ENCODE measurements at places on chromosomes 11 and 22.

GRCh38 chr11:103488031-103488461, 378.8 kb downstream of the DYNC2H1 start:
- no peak for DNase-seq

GRCh38 chr11:74449369-74449931, 17.9 kb downstream of the KCNE3 start:
- no peak for DNase-seq

GRCh38 chr22:50547263-50547985, 1.7 kb downstream of the KLHDC7B start:
- no peak for DNase-seq

- DNase-seq: no peak
Observed at GRCh38 chr11:104602643-104603042, 295.6 kb downstream of the CASP12 start.

- peak; percentile 16 for DNase-seq
Observed at GRCh38 chr11:38667359-38667758, 2069.3 kb upstream of the RAG2 start.

- no peak for DNase-seq
Observed at GRCh38 chr11:100581318-100581717, 105.8 kb upstream of the ARHGAP42 start.

DNA sequence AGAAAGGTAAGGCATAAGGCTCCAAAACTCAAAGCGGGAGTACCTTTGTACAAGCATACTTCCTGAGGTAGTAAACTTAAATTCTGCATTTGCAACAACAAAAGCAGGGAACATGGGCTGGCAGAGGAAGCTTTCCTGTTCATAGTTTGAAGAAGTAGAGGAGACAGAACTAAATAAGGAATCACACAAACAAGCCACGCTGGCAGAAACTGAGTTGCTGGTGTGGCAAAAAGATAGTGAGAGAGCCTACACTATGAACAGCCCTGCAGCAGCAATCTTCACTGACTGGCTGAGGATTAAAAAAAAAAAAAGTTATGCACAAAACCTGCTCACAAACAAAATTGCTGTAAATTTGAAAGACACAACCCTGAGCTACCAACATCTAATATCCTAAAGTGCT, 46.5 kb downstream of the FCHSD2 start:
- DNase-seq: no peak

DNA sequence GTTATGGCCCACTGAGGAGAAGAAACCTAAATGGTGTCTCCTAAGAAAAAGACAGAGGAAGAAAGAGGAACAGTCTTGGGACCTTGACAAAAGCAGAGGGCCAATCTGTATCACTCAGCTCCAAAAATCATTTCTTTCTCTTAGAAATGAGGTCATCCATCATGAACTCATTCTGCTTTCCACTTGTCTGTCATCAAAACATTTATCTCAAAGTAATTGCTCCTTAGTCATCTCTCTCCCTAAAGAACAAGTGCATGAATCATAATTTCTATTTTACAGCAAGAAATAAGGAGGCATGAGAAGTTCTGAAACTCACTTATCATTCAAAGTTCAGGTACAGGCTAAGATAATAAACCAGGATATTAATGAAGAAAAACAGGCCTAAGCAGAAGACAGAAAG, 375.6 kb downstream of the KCNA4 start:
- DNase-seq: no peak

GRCh38 chr22:19904935-19905334, 36.6 kb upstream of the COMT start:
- DNase-seq: no peak

DNA sequence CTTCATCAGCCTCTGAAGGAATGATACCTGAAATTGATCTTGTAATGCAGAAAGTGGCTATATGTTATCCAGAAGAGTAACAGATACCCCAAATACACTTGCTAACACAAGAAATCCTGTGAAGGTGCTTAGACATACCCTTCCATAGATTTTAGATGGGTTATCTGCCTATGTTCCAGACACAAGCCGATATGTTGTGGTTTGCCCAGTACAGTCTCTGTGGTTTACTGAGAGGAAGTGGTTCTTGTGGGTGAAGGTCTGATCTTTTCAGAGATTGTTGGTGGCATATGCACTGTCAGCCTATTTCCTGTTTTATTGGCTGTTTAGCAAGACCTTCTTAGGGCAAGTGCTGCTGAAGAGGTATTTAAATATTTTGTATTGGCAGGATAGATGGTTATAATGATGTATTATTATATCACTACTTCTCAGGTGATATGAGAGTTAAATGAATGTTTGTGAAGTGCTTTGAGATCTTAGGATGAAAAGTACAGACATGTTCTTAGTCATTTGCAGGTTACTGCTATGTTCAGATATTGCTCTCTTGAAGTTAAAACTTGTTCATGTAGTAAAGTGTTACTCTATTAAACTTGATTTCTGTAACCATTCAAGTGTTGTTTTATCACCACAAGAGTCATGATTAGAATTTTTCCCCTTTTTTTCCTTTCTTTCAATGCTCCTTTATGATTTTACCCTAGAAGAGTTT, 8.2 kb downstream of the ARHGEF12 start:
- DNase-seq: no peak

DNA sequence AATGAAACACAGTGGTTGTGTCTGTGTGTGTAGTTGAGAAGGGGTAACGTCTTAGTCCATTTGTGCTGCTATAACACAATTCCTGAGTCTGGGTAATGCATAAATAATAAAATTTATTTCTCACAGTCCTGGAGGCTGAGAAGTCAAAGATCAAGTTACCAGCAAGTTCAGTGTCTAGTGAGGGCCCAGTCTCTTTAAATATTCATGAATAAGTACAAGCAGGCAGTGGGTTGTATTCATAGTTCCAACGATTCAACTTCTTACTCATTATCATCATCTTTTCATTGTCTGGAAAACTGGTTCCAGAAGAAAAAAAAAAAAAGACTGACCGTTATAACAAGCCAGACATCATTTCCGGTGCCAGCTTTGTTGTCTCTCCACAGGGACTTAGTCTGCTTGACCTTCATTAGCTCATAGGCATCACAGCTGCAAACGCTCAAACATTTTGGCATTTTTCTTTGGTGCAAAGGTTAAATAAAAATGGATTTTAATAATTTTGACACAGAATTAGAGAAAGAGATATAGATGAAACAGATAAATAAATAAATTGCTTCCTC, 1297.5 kb downstream of the LRRC4C start:
- no peak for DNase-seq

GRCh38 chr11:69290806-69291205, 3.1 kb upstream of the MYEOV start:
- no peak for DNase-seq

- no peak for DNase-seq
Observed at GRCh38 chr11:81787584-81788049, 946.0 kb downstream of the FAM181B start.

DNA sequence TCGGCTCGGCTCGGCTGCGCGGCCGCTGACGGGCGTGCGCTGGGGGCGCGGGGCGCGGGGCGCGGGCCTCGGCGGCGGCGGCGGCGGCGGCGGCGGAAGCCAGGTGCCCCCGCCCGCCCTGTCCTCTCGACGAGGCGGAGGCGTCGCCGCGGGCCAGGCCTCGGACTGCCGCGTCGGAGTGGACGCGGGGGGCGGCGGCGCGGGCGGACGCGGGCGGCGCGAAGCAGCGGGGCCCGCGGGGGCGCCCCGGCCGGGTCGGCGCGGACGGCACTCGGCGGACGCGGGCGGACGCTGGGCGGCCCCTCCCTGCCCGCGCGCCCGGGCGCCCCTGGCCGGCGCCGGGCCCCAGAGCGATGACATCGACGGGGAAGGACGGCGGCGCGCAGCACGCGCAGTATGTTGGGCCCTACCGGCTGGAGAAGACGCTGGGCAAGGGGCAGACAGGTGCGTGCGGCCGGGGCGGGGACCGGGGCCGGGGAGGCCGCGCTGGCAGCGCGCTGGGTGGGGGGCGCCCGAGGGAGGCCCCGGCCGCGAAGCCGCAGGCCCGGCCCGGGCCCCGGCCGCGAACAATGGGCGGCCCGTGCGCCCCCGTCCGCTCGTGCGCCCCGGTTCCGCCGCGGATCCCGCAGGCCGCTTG, at the start of gene BRSK2:
TSS of gene BRSK2 (plus strand) at position 3 of the 637 bp plus-strand sequence. CDS start at position 354, 351 bp downstream.
- DNase-seq: no peak

DNA sequence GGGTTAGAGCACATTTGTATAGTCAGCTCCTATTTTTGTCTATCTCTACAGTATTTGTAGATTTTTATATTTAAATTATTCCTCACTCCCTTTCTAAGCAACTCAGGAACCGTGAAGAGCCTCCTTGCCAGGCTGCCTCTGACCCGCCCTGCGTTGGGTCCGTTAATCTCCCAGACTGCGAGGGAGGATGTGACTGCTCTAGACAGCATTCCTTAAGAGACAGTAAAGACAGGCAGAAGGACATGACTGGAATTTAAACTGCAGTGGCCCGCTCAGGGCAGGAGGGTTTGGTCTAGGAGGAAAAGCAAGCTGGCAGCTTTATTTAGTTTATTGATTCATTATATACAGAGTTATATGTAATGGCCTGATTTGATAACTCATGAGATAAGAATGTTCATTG, 413.7 kb downstream of the TMEM135 start:
- DNase-seq: no peak

DNA sequence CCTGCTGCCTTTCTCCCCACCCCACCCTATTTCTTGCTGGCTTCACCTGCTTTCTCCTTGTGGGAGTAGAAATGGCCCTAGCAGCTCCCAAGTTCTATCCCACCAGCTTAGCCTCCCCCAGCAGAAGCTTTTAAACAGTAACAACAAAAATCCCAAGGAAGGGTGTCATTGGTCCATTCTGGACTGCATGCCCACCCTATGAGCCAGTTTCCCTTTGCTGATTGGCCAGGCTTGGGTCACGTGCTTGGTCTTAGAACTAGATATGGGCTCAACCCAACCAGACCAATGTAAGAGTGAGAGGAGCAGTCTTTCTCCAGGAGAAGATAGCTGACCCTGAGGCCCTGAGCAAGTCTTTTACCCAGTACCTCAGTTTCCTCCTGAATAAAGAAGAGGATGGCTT, 2.3 kb downstream of the MTFP1 start:
- DNase-seq: no peak

DNA sequence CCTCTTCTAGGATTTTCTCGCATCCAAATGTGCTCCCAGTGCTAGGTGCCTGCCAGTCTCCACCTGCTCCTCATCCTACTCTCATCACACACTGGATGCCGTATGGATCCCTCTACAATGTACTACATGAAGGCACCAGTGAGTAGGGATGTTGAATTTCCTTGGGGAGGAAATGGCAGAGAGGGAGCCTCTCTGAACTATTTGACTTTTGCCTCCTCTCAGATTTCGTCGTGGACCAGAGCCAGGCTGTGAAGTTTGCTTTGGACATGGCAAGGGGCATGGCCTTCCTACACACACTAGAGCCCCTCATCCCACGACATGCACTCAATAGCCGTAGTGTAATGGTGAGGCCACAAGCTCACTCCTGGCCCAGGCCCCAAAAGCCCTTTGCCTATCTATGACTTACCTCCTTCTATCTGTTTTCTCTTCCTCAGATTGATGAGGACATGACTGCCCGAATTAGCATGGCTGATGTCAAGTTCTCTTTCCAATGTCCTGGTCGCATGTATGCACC, 2.5 kb downstream of the TAF10 start:
- DNase-seq: no peak

- no peak for DNase-seq
Observed at GRCh38 chr11:37572491-37573171, 974.6 kb upstream of the RAG2 start.

GRCh38 chr11:84714316-84714780, 912.8 kb downstream of the DLG2 start:
- peak; percentile 29 for DNase-seq

DNA sequence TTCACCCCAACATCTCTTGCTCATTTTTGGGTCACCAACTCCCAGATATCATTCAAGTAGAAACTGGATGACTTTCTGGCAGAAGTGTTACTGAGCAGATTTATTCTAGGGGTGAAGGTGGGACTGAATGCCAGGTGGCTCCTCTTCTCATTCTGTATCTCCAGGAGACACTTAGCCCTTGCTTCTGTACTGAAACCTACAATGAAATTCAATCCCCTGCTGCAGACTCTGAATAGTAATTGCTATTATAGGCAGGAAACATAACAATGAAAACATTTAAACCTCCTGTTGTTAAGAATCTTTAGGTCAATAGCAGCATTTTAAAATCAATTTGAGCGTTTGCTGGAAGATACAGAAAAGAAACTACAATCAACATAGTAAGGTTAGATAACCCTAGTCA, 879.4 kb upstream of the TENM4 start:
- no peak for DNase-seq

DNA sequence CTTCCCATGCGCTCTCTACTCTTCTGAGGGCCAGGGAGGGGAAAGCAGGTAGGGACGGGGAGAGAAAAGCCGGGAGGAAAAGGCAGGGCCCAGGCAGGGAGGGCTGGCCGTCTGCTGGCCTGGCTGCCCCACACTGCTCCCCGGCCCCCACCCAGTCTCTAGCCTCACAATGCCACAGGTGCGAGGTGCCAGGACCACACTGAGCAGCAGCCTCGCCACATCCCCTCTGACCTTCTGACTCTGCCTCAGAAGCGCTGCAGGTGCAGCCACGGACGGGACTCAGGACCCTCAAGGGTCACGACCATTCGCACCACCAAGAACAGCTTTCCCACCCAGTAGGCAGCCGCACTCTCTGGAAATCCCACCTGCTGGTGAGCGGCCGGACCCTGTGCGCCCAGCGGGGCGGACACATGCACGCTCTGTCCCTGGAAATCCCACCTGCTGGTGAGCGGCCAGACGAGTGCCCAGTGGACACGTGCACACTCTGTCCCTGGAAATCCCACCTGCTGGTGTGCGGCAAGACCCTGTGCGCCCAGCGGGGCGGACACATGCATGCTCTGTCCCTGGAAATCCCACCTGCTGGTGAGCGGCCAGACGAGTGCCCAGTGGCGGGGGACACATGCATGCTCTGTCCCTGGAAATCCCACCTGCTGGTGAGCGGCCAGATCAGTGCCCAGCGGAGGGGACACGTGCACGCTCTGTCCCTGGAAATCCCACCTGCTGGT, 20.1 kb downstream of the TOLLIP start:
- no peak for DNase-seq

DNA sequence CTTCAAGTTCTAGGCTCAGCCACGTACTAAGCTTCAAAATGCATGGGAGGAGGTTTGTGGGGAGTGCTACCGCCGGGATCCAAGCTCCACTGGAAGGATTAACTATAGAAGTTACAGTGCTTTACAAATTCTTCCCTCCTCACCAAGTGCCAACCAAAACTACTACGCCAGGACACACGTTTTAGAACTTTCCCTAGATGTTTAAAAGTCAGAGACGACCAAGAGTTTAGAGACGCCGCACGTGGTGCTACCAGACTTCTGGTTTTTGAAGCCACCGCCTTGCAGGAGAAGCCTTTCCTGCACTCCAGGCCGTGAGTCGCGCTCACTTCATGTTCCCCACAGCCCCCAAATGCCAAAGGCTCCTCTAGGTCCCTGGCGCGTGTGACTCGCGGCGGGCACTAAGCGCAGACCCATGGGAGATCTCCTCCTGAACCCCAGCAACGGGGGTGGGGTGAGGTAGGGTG, 734 bp downstream of the SNU13 start:
- DNase-seq: no peak

GRCh38 chr11:83895516-83895915, 609.3 kb upstream of the CCDC90B start:
- DNase-seq: no peak

- DNase-seq: no peak
Observed at GRCh38 chr11:134132808-134133207, 63.9 kb downstream of the JAM3 start.
